ENCODE measurements at places on chromosomes 5 and 9.

DNA sequence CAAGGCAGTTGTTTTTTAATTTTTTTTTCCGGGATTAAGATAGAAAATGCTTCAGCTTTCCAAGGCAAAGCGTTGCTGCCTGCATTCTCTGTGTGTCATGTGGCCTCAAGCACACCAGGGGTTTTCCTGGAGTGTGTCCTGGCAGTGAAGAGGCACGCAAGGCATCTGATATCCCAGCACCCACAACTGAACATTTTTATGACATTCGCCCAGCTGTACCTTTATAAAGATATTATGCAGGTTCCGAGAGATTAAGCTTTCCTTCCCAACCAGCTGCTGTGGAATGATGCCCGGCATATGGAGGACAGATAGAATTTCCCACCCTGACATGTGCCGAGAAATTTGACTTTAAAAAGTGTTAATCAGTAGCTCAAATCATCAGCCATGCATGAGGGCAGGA, 205.6 kb downstream of the GADD45G start:
- DNase-seq = no peak

DNA sequence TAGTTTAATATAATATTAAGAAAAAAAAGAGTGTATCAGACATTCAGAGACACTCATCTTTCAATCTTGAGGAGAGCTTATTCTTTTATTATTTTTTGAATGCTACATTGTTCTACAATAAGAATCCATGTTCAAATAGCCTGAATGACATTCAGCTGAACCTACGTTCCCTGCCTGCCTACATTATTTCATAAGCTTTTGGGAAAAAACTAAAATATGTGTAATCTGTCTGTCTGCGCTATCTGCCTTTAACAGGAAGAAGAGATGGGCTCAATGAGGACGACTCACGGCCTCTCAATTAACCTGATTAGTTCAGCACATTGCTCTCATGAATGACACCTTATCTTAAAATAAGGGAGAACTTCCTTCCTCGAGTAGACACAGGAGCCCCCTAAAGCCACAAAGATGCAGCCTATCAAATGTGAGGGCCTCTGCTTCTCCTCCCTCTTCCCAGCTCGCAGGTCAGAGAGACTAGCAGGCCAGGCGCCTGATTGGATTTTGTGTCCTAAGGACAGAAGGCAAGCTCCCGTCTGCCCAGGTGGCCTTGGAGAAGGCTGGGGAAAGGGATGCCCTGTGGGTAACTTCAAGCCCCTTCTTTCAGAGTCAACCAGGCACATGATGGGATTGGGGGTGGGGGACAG, 37.8 kb downstream of the EBF1 start:
- no peak for DNase-seq

- no peak for DNase-seq
Observed at GRCh38 chr5:36397901-36398536, 96.3 kb upstream of the RANBP3L start.

DNA sequence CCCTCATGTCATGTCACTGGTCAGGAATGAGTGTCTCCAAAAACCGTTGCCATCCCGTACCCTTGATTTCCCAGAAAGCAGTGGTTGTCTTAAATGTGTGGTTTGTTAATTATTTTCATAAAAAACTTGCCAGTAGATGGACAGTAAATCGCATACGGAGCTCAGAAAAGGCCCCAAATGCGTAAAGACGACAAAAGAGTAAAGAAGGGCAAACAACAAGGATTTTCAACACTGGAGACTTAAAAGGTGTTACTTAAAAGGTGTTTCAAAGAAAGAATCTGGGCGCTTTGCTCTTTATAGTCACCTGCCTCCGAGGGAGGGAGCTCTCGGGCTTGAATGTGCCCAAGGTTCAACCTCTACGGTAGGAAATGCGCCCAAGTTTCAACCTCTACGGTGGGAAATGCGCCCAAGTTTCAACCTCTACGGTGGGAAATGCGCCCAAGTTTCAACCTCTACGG, 734 bp downstream of the KIF27 start:
- DNase-seq = peak; percentile 74

- DNase-seq = no peak
Observed at GRCh38 chr5:56384186-56384585, 151.1 kb upstream of the ANKRD55 start.

DNA sequence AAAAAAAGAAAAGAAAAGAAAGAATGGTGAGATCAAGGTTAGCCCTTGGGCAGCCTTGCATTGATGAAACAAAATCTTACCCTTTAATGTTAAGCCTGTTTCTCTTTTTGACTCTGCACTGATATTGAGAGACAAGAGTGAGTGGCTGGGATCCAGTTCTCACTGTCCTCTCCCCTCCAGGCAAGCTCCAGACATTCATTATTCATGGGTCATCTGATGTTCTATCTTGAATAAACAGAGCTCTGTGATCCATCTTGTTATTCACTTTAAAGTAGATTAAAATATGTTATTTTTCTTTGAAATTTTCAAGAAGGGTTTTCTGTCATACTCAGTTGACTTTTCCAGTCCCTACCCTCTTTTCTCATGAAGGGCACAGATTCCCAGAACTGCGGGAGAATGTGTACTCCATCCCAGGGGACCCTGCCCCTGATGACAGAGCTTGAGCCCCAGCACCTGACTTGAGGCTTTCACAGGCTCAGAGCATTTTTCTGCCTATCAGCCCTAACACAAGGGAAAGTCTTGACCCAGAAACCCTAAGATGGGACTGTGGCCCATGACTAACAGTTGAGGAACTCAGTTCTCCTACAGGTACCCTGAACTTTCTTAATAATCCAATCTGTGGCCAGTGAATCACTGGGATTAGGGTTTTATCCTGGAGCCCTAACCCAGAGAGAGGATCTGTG, 24.1 kb downstream of the ACTL7B start:
- no peak for DNase-seq

- DNase-seq = no peak
Observed at GRCh38 chr5:115599924-115600323, 2.4 kb downstream of the TICAM2 start.

GRCh38 chr5:170439223-170439943, 50.2 kb upstream of the KCNMB1 start:
- no peak for DNase-seq

- no peak for DNase-seq
Observed at GRCh38 chr9:12875191-12875590, 100.4 kb downstream of the LURAP1L start.

DNA sequence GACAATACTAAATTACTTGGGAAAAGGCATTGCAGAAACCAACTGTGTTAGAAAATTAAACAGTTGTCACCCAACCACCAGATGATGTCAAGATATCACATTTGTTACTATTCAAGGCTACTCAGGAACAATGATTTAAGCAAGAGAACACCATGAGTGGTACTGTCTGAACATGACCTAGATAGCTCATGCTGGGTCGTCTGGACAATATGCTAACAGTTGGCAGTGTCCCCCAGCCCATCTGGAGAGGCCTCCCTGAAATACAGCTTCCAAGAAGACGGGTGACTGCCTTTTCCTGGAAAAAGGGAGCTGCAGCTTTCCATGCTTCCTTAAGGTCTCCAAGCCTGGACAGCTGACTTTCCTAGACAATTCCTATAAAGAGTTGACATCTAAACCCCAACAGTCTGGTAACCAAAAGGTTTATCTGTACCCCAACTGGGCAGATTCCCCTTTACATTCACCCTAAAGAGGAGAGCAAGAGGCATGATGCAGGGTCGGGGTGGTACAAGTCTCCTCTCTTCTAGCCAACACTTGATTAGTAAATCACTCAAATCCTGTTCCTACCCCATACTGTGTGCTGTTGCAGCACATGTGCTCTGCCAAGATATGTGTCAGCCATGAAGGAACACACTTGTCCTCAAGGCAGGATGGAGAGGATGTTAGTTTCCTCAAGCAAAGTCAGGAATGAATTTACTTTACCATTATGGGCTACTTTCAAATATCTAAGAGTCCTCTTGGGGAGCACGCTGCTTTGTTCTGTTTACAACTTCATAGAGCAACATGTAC, 433.0 kb downstream of the PDE4D start:
- no peak for DNase-seq

DNA sequence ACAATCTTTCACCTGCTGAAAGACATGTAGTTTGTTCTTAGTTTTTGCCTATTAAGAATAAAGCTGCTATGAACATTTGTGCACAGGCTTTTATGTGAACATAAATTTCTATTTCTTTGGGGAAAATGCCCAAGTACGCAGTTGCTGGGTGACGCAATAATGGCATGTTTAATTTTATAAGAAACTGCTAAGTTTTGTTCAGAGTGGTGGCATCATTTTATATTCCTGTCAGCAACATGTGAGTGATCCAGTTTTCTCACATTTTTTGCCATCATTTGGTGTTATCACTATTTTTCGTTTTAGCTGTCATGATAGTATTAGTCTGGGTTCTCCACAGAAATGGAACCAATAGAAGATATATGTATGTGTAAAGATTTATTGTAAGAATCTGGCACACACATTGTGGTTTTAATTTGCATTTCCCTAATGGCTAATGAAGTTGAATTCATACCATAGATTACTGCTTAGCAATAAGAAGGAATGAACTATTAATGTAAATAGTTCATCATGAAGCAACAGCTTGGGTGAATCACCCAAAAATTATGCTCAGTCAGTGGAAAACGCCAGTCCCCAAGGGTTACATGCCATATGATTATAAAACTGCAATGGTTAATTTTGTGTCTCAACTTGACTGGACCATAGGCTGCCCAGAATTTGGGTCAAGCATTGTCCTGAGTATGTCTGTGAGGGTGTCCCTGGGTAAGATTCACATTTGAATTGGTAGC, 358.6 kb downstream of the MSX2 start:
- DNase-seq = no peak

- no peak for DNase-seq
Observed at GRCh38 chr5:103148213-103148612, 28.1 kb downstream of the PPIP5K2 start.

DNA sequence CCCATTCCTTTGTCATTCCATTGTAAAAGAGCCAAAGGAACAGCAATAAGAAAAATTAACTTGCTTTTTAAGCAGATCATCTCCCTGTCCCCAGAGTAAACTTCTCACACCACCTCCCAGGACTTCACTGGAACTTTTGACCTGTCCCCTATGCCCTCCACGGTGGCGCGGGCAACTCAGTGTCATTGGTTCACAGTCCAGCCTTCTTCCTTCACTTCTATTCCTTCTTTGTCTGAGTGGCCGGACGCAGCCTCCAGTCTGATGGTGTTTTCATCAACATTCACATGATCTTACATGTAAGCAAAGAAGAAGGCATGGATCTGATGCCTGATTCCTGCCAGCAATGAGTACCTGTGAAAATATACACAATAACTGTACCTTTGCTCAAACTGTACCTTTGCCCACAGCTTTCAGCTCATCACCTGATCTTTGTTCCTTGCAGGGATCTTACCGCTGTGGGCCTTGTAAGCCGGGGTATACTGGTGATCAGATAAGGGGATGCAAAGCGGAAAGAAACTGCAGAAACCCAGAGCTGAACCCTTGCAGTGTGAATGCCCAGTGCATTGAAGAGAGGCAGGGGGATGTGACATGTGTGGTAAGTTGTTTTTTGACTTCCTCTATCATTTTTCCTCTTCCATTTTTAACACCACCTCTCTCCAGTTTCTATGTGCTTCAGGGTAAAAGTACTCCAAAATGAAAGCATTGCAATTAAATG, 32.5 kb downstream of the THBS4 start:
- DNase-seq = no peak

DNA sequence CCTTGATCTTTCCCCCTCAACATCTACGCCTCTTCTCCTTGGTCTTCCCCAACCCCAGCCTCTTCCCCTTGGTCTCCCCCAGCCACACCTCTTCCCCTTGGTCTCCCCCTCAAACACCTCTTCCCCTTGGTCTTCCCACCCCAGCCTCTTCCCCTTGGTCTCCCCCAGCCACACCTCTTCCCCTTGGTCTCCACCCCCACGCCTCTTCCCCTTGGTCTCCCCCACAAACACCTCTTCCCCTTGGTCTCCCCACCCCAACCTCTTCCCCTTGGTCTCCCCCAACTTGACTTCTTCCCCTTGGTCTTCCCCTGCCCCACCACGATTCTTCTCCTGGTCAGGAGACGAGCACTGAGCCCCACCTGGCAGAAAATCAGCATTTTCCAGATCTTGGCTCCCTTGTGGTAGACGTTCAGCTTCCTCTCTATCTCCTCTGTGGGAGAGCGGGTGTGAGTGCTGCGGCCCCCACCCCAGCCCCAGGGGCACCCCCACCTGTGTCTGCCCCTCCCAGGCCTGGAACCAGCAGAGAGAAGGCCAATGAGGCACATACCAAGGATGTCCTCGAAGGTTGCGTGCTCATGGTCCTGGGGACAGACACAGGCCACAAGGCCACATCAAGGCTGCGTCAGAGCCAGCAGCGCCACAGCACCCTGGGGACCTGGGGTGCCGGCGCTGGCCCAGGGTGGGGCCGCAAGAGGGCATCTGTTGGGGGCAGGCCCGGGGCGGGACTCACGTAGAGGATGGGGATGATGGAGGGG, 7.0 kb downstream of the NSMF start:
- DNase-seq = no peak

GRCh38 chr9:11702548-11702947, 990.6 kb upstream of the TYRP1 start:
- DNase-seq = no peak

DNA sequence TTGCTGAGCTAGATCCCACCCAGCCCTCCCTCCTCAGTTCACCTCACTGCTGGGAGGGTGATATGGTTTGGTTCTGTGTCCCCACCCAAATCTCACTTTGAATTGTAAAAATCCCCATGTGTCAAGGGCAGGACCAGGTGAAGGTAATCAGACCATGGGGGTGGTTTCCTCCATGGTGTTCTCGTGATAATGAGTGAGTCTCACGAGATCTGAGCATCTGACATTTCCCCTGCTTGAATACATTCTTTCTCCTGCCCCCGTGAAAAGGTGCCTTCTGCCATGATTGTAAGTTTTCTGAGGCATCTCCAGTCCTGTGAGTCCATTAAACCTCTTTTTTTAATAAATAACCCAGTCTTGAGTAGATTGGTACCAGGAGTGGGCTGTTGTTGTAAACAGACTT, 469.9 kb upstream of the DAP start:
- DNase-seq = no peak

GRCh38 chr5:176530393-176530982, 6.7 kb downstream of the RNF44 start:
- DNase-seq = no peak

- DNase-seq = no peak
Observed at GRCh38 chr9:136178773-136179075, 26.2 kb downstream of the LHX3 start.

DNA sequence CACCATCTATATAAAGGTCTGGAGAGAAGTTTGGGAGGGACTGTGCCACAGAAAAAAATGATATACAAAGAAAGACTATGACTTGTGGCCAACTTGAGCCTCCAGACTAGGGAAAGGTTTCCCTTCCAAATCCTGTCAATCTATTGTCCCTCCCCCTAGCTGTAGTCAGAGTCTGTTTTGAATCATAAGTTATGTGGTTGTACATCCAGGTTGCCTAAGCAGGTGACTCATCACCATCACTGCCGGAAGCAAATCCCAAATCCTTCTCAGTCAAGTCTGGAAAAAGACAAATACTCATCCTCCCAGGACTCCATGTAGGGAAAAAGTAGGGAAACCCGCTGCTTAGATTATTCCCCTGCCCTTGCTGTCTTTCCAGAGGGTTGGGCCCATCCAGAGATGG, 235.7 kb downstream of the CDK5RAP2 start:
- DNase-seq = no peak

All from CD4-positive, alpha-beta memory T cell (primary cell).